ENCODE measurements at places on chromosomes 4 and X.

DNA sequence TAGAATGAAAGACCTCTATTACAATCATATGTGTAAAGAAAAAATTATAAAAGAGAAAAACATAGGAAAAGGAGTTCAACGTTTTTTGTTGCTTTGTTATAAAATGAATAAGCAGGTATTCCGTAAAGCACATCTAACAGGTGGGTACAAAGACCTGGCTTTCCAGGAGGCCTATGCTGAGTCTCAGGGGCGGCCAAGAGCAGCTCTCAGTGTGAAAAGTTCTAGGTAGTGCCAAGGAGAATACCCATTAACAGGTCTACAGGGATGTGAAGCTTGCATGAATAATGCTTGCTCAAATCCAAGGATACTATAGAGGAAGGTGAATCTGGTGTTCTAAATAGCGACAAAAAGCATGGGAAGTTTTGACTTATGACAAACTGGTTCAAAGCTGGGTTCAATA lies 944.4 kb downstream of the PDHA2 start:
- DNase-seq, result no peak

DNA sequence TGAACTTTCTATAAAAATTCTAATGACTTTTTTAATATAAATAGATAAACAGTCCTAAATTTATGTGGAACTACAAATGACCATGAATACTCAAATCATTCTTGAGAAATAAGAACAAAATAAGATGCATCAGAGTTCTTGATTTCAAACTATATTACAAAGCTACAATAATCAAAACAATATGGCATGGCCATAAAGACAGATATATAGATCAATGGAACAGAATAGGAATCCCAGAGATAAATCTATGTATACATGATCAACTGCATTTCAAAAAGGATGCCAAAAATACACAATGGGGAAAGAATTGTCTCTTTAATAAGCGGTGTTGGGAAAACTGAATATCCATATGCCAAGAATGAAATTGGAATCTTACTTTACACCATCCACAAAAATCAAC lies 98.4 kb upstream of the IL15 start:
- no peak for DNase-seq

DNA sequence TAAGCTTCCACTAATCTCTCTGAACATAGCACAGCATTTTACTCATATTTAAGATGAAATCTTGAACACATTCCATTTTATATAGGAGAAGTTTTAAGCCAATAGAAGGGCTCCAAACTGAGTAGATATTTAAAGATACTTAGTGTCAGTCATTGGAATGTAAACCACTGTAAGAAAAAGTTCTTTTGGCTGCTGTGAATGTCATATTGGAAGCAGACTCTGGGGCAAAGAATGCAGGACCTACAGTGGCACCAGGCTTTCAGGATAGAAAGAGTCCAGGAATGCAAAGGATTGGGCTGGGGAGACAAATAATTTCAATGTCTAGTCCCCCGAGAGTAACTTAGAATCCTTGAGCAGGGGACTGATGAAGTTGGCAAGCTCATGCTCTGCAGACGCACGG lies 1047.7 kb downstream of the STIM2 start:
- DNase-seq, result no peak

DNA sequence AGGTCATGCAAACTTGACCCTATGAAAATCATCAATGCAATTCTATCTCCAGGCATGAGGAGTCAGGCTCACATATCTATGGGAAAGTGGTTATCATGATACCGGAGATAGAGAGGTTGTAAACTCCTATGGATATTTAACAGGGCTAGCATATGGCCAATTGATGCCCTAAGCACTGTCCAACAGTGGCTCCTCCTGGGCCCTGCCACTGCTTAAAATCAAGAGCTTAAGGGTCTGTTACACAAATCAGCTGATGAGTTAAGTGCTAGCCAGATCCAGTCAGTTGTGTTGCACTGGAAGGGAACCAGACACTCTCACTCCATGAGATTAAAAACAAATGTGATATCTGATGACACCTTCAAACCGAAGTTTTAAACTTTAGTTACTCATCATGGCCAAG lies 337.6 kb downstream of the STIM2 start:
- DNase-seq, result no peak

DNA sequence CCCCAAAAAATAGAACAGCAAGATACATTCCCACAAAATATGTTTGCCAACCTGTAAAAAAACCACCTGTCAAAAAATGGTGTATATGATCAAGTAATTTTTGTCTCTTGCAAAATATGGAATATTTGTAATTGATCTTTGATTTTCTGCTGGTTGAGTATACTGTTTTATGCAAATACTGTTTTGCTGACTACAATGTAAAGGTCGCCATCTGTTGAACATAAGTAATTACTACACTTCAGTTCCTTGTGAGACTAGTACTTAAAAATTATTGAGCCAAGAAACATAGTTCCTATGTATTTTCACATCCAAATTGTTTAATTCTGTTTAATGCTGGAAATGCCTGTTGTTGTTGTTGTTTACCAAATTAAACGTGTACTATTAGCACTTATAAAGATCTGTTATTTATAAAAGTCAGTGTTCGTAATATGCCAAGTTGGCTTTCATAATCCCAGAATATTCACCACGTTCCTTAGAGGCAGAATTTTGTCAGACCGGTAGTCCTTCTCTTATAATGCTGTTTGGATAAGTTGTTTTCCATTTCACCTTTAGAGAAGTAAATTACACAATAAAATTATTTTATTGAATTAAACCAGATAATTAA lies 144.2 kb downstream of the PDLIM5 start:
- DNase-seq, result no peak

GRCh38 chr4:21554066-21554465 lies 394.5 kb downstream of the KCNIP4 start:
- no peak for DNase-seq

DNA sequence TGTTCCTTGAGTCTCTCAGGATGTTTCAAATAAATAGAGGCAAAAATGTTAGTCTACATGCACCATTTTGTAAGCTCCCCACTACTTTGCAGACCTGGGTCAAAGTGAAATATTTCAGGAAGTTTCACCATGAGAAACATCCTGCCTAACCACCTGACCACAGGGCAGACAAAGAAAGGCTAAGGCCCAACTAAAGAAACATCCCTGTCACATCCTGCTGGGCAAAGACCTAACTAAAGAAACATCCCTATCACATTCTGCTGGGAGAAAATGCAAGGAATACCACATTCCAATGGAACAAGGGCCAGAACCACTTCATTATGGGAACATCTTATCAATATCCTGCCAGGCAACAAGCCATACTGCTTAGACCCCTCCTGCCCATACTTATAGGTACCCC lies 1303.4 kb downstream of the TECRL start:
- DNase-seq, result no peak

DNA sequence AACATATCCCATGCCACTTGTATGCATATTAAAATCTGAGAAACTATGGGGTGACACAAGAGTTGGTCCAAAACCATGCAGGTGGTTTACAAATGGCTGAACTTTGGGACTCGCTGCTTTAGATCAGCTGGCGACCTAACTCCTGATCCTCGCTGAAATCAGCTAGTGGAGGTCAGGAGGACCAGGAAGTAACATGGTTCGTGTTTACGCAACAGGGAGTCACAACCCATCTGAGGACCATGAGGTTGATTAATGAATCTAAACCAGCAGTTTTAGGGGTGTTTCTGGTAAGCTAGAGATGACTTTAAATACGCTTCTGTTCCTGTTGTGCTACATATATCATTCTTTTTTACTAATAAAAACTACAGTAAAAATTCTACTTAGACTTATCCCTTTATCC lies 12.9 kb downstream of the TSPAN5 start:
- DNase-seq, result no peak

GRCh38 chr4:141739636-141740035 lies 103.3 kb downstream of the IL15 start:
- DNase-seq, result no peak

GRCh38 chr4:140357868-140358267 lies 15.6 kb upstream of the SCOC start:
- DNase-seq, result no peak

DNA sequence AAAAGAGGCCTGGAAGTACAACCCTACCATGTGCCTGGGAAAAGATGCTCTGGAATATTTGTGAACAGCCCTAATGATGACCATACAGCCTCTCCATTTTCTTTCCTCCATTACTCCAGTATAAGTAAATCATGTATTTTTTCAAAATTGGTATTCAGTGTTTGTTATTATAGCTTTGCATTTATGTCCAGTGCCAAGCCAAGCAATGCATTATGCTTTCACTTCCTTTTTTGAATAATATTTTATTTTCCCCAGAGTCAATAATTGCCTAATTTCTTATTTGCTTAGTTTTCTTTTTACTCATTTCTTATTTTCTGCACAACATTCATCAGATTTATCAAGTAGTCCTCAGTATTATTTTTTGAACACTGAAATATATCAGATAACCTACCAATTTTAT lies 49.3 kb upstream of the EOLA2 start:
- no peak for DNase-seq

GRCh38 chr4:160370046-160370445 lies 1267.2 kb downstream of the RAPGEF2 start:
- DNase-seq, result no peak

- DNase-seq, result no peak
Measured at GRCh38 chrX:70916754-70917153, 8.2 kb upstream of the TEX11 start.

- no peak for DNase-seq
Measured at GRCh38 chrX:85196319-85196718, 47.3 kb downstream of the SATL1 start.

DNA sequence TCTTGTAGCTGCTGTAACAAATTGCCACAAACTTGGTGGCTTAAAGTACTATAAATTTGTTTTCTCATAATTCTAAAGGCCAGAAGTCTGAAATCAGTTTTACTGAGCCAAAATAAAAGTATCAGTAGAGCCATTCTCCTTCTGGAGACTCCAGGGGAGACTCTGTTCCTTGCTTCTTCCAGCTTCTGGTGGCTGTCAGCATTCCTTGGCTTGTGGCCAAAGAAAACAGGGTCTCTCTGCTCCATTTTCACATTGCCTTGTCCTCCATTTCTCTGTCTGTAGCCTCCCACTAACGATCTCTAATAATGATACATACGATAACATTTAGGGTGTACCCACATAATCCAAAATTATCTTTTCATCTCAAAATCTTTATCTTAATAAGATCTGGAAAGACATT lies 200.4 kb downstream of the MAB21L2 start:
- DNase-seq, result no peak

GRCh38 chrX:63664741-63665140 lies 120.3 kb downstream of the ARHGEF9 start:
- no peak for DNase-seq

- no peak for DNase-seq
Measured at GRCh38 chrX:155115174-155115819, 44.0 kb downstream of the BRCC3 start.

DNA sequence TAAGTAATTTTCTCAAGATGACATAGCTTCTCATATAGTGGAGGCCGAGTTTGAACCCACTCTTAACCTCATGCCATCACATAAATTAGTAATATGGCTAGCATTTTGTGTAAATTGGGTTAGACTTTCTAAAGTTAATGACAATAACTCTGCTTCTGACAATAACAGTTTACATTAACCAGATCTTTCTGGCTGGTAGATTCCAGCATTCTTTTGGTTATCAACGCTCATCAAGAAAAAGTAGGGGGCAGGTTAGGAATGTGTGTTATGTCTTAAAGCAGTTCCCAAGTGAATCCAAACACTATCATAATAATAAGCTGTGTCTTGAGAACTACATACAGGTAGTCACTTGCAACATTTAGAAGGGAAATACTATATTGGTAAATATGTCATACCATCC lies 162.5 kb downstream of the PRDM5 start:
- no peak for DNase-seq

GRCh38 chrX:16240231-16240905 lies 73.1 kb downstream of the MAGEB17 start:
- DNase-seq, result no peak

GRCh38 chrX:2928583-2929434 lies at the start of gene ARSD:
ARSD (minus strand) TSS chrX:2929339; CDS start chrX:2929275, 64 bp downstream.
- peak; percentile 30 for DNase-seq

GRCh38 chr4:75555294-75556164 lies at the start of gene ODAPH:
ODAPH (plus strand) TSS chr4:75556066; CDS start chr4:75556083, 17 bp downstream.
- DNase-seq, result peak; percentile 31

DNA sequence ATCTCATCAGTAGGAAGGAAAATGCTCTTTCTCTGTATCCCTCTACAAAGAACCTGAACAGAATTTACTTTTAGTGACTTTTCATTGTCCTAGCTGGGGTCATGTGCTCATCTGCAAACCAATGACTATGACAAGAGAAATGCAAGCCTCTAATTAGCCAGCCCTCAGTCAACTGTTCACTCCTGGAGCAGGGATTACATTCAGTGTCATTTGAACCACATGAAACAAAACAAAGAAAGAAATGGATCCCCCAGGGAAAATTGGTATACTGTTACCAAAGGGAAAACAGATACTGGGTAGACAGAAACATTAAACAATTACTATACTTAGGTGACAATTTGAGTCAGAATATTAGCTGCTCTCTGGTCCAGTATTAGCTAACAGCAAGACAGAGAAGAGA lies 173.6 kb downstream of the RCHY1 start:
- DNase-seq, result no peak

- no peak for DNase-seq
Measured at GRCh38 chrX:148500423-148501385, at the start of gene AFF2. AFF2 (plus strand) TSS chrX:148500617; CDS start chrX:148501098, 481 bp downstream.

GRCh38 chr4:75338352-75338880 lies 175.8 kb downstream of the RCHY1 start:
- DNase-seq, result no peak

DNA sequence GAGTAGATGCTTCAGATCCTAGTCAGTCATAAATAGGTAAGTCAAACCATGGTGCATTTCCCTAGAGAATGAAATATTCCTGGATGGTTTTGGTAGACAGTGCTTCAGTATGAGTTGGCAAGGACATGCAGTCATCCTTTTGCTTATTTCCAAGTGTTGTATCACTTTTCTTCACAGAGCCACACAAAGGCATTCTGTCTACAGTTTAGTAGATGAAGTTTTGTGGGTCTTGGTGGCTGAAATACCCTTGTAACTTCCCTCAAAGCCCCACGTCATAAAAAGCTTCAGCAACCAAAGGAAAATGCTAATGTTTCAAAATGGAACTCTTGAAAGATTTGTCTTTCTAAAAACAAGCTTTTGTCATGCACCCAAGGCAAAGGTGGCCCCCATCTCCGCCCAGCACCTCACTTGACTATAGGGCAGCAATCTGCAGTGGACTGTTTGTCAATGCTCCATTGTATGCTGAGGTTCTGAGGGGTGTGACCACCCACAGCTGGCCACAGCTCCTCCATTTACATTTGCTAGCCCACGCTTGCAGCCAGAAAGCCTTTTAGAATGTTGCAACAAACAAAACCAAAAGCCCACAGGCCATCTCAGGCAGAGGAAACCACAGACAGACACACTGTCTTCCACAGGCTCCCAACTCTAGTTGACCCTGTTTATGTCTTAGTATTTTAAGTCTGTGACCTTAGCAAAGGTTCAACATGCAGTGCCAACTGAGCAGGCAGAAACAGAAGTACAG lies 87.1 kb upstream of the FAM9C start:
- DNase-seq, result peak; percentile 26

- no peak for DNase-seq
Measured at GRCh38 chr4:2914256-2915126, 48.7 kb downstream of the NOP14 start.

All from NK-92 treated with Interleukin-12 subunit alpha and Interleukin-12 subunit beta, amount 100 ng/mL, for 24 hours (cell line).